ENCODE measurements at places on chromosomes 4 and X.

DNA sequence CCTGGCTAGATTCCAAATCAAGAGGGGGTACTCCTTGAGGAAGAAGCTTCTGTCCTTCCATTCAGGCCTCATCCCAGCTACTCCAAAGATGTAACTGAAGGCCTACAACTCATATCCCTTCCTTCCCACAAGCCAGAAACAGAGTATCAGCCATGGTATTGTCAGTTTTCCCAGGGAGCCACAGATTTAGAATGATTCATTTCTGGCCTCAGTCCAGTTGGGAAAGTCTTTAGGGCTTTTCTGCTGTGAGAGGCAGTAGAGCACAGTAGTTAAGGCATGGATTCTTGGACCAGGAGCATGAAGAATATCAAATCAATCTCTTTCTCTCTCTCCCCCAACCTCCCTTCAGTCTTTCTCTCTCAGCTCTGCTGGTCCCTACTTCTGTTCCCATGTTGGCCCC, 505.0 kb downstream of the BCOR start:
- DNase-seq = no peak

GRCh38 chr4:113872426-113873260, 106.8 kb downstream of the ARSJ start:
- no peak for DNase-seq

DNA sequence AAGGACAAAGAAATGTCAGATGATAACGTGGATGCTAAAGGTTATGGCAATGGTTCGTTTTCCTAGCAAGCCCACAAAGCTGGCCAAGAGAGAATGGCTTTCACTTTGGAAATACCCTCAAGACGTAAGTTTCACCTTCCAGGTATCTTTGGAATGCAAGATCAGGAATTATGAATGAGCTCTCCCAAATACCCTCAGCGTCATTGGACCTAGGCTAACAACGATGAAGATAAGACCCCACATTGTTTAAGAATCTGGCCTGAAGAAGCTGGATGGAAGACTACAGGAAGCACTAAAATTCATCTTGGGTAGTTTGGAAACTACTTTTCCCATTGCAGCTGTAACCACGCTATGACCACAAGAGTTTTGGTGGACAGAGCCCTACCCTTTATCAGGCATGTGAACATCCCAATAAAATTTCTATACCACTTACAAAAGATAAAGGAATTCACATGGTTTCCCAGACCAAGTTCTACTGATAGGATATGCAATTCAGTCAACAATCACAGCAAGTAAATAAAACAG, 111.9 kb downstream of the KDR start:
- DNase-seq = no peak

GRCh38 chrX:133402830-133403625, 12.3 kb downstream of the GPC4 start:
- DNase-seq = no peak

DNA sequence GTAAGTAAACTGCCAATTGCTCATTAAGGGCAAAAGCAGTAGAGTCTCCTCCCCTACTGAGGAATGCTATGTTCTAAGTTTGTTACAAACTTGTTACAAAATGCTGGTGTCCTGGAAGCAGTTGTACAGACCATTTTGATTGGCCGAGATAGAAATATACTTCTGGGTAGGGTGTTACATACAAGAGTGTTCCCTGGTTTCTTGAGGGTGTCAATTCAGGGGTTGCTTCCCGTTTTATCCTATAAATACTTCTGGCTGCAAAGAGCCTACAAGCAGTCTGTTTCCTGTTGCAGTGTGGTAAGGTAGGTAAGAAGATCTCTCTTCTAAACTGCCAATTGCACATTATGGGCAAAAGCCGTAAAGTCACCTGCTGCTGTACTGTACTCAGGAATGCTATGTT, 5.7 kb downstream of the TRPC5OS start:
- no peak for DNase-seq

DNA sequence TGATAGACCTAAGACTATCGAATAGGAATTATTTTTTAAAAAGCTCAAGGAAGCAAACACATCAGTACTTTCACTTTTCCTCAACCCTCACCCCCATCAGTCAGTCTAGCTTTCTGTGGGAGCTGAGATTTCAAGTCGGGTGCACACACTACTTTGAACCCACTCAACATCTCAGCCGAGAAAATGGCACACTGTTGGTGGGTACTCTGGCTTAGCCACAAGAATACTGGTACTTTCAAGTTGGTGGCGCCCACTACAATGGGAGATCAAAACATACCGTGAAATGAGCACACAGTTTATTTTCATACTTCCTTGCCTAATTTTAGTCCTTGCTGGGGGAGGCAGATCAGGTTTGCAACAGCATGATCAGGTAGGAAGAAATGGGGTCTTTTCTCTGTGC, 10.2 kb downstream of the CD40LG start:
- DNase-seq = no peak

DNA sequence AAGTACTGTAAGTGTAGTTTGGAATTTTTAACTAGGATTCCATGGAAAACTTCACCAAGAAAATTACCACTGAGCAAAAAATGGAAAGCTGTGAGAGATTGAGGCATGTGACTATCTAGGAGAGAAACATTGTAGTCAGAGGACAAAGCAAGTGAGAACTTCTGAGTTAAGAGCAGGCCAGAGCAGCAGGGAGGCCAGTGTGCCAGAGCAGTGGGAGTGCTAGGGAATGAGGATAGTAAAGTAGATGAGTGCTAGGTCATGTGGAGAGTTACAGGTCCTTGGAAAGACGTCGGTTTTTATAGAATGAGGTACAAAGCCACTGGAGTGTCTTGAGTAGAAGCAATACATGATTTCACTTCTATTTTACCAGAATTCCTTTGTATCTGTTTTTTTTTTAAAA, 52.7 kb upstream of the FAT4 start:
- DNase-seq = no peak

DNA sequence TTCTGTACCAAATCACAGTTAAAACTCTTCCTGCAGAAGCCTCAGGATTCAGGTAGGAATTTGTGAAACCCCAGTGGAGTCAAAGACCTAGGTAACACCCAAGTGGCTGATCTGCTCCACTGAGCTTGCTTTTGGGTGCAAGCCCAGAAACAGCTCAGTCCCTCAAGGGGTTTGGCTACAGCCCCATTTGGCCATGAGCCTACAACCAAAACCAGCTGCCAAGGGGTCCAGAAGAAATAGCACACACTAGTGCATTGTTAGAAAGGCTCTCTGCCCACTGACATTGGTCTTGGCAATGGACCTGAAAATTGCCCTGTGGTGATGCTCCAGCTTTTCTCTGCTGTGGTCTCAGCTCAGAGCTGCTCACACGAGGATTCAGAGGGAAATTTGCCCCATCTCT, 577.4 kb upstream of the INTU start:
- DNase-seq = no peak

- no peak for DNase-seq
These were observed 9.9 kb downstream of the FGG start for GRCh38 chr4:154602404-154603020.

DNA sequence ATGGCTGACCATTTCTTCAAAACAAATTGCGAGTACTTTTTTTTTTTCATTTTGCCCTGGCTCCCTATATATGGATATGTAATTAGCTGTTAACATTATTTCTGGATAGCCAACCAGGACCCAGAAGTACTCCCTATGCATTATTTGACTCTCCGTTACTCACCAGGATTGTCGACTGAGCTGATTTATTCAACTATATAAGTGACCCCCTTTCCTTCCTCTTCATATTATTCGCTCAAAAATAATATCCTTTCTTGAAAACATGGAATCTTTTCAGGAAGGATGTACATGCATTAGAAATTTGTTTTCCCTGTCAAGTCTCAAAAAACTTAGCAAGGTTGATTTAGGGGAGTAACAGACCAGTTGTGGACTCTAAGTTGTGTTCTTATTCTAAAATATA, 114.1 kb upstream of the KLHL4 start:
- no peak for DNase-seq

DNA sequence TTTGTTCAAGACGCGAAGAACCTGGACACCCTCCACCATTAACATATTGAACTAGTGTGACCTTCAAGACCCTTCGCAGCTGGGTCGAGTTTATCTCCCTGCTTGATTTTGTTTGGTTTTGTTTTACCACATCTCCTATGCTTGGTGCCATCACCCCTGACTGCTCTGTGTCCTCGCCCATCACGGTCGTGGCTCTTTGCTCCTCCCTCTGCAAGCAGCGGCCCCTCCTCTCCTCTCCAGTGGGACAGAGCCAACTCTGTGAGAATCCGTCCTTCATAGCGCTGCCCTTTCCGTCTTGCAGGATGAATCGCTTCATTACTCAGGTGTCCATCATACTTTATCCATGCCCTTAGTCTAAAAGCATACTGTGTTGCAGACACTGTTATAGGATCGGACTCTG, 9.1 kb upstream of the FAM149A start:
- DNase-seq = no peak

DNA sequence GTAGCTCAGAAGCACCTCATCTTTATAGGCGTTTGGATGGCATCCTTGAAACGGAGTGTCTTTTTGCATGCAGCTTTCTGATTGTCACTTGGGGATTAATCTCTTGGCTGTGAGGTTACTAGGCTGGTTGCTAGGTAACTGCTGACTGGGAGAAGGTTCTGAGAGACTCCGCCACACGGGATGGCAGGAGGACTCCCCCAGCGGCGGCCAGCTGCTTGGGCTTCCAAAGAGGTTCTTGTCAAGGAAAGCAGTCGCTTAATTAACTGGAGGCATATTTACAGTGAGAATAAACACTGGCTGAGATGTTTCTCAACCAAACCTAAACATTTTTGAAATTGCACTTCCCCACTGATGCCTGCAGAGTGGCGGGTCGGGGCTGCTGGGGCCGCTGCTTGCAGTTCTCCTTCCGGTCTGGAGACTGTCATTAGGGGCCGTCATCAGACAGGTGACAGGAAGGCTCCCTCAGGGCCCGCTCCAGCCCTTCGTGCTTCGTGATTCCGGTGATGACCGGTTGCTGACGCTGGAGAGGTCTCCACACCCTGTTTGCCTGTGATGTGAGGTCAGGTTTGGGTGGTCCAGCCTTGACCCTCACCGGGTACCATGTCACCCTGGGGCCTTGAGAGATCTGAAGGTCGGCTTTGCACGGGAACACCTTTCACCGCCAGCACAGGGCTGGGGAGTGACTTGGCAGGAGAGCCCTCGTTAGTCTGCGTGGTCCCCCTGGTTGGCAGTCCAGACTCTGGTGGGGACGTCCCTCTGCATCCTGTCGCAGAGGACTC, 9.1 kb downstream of the NSG1 start:
- DNase-seq = no peak

GRCh38 chr4:157572284-157572683, 351.8 kb downstream of the GRIA2 start:
- no peak for DNase-seq

DNA sequence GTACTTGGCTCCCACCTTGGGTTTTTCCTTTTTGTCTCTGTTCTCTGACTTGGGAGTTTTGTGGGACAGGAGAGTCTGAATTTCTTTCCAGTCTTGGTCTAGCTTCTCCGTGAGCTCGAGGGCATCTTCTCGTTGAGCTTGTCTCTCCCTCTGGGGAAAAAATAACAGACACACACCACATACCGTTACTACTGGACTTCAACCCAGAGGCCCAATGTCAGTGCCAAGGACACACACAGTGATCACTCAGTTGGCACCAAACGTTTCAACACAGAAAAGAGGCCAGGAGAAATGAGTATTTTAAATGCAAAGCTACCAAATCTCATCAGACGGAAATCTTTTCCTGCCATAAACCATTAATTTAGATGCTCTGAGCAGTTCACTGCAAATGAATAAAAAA, 9.7 kb downstream of the NOP14 start:
- no peak for DNase-seq

- DNase-seq = no peak
These were observed 36.3 kb downstream of the ATRX start for GRCh38 chrX:77749695-77750094.

DNA sequence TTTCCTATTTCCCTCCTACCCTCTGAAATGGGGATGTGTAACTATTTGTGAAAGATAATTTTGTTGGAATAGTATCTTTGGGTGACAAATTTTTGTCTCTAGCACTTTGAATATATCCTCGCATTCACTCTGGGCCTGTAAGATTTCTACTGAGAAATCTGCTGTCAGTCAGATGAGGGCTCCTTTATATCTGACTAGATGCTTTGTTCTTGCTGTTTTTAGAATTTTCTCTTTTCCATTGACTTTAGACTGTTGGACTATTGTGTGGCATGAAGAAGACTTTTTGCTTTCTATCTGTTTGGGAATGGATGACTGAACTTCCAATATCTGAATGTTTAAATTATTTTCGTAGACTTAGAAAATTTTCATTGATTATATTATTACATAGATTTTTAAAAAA, 54.2 kb upstream of the GRID2 start:
- no peak for DNase-seq

DNA sequence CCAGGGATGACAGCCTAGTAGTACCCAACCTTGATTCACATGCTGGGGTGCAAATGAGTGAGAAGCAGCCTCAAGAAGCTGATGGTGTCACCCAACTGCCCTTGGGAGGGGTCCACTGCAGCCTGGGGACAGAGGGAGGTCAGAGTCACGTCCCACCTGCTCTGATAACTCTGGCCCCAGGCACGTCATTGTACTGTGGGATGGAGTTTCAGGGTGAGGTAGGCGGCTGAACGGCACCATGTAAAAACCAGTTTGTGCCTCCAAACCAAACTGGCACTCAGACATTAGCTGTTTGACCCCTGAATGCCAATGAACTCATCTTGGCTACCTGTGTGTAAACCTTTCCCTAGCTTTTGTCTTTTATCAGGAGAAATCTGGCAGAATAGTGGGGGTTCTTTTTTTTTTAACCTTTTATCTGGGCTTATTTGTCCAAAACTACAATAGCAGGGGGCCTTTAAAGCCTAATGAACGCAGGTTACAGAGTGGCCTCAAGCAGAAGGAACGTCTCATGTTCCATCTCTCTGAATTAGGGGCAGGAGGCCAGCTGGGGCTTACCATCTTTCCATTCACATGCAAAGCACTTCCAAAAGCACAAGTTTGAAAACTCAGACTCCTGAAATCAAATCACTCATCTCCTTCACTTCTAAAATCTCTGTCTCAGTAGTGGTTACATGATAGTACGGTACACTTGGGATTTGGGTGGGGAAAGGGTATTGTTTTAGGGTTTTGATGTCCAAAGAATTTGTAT, 89.4 kb downstream of the IRF2 start:
- DNase-seq = no peak

DNA sequence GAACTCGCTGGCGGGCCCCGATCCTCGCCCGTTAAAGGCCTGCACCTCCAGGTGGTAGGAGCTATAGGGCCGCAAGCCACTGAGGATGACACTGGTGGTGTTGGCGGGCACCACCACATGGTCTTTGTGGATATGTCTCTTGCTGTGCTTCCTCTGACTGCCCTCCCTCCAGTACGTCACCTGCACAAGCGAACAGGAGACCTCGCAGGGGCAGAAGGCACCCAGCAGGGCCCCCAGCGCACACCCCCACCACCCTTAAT, 20.7 kb downstream of the L1CAM start:
- DNase-seq = no peak

DNA sequence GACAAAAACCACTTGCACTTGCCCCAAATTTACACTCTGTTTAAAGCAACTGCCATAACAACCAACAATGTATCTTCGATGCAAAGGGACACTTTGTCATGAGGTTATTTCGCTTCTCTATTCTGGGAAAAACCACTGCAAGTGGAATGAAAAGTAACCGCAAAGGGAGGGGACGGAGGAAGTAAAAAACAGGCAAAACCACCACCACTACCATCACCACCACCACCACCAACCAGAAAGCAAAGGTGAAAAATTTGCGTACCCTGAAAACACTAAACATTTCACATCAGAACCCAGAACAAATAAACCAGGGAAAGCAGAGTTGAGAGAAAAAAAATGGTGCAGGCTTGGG, 1.2 kb upstream of the N4BP2 start:
- DNase-seq = peak; percentile 40

- peak; percentile 0 for DNase-seq
These were observed at the start of gene TRO for GRCh38 chrX:54920610-54921426. Gene TRO (plus strand): TSS chrX:54920824. CDS start chrX:54922247, 1,423 bp downstream.

GRCh38 chr4:161247831-161248230, 916.0 kb downstream of the FSTL5 start:
- no peak for DNase-seq
